ENCODE measurements at places on chromosomes 4 and X. TPM values are rescaled to one million over a fixed set of nuclear protein-coding genes. Genes with fewer than 3 reads are reported as not detected.

NPFFR2 gene
- not detected for total RNA-seq

DNA sequence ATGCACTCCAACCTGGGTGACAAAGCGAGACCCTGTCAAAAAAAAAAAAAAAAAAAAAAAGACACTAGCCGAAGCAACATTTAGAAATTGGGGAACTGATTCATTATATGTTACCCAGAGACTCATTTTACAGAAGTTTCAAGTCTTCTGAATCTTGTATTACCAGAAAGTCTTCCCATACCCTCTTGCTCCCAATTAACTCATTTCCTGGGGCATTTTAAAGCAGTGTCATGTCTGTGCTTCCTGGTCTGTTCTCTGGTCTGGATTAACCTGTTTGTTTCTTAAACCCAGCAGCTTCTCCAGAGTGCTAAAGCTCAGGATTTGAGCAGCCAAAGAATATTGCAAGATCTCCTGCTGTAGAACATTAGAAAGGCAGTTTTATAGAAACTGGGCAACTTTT, 43.7 kb downstream of the FRMPD3 start:
- ATAC-seq: peak; percentile 85

GRCh38 chrX:40154250-40154852, 56.6 kb upstream of the BCOR start:
- no peak for ATAC-seq

- ATAC-seq: no peak
These were observed 91.5 kb upstream of the NALF2 start for GRCh38 chrX:69412661-69413060.

DNA sequence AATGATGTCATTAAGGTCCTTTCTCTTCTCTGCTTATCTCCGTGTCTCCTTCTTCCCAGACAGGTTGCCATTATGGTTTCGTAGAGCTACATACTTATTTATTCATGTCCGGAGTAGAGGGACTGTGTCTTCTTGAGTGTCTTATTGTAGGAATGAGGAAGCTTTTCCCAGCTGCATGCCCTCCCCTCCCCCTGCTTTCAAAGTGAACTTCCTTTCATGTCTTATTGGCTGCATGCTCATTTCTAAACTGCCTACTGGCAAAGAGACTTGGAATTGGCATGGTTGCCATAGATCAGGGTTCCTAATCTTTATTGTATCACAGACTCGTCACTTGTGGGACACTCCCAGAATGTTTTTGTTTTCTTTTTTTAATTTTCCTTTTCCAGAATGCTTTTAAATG, 15.4 kb downstream of the VAMP7 start:
- no peak for ATAC-seq

PAGE5 gene
- not detected for total RNA-seq

UGT2A3 gene
- total RNA-seq: not detected

GRCh38 chr4:101211146-101211553, 136.2 kb downstream of the PPP3CA start:
- peak; percentile 42 for ATAC-seq

- peak; percentile 62 for ATAC-seq
These were observed 4.0 kb upstream of the GASK1B start for GRCh38 chr4:158176776-158177175.

IL3RA gene
- 1.2 TPM for total RNA-seq

F9 gene
- not detected for total RNA-seq

GLUD2 gene
- total RNA-seq: 0.52 TPM

DNA sequence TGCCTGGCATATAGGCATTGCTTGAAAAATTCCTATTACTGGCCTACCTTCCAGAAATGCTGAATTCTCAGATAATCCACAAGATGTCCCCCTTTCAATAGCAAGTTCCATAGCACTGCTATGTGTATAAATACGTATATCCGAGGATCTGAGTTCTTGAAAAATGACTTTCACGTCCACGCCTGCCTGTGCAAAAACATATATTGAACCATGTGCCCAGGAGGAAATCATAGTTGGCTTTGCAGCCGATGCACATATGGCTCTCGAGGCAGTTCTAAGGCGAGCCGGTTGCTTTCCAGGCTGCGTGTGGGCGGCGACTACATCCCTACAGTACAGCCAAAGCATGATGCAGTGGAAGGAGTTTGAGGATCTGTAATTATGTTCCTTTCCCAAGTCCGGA, 55.4 kb upstream of the ESX1 start:
- ATAC-seq: peak; percentile 49

DNA sequence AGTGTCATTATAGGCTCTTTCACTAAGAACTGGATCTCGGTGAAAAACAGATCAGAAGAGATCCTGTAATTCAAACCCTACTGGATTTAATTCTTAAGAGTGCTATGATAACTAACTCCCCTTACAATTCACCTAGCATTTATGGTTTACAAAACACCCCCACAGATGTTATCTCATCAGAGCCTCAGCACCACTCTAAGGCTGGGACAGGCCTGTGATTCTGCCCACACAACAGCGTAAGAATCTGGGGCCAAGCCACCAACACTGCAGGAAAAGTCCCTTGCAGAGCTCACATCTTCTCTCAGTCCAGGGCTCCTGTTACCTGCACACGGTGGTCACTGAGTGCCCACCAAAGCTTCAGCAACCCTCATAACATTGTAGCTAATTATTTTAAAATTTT, 8.9 kb downstream of the MFAP3L start:
- ATAC-seq: no peak

DNA sequence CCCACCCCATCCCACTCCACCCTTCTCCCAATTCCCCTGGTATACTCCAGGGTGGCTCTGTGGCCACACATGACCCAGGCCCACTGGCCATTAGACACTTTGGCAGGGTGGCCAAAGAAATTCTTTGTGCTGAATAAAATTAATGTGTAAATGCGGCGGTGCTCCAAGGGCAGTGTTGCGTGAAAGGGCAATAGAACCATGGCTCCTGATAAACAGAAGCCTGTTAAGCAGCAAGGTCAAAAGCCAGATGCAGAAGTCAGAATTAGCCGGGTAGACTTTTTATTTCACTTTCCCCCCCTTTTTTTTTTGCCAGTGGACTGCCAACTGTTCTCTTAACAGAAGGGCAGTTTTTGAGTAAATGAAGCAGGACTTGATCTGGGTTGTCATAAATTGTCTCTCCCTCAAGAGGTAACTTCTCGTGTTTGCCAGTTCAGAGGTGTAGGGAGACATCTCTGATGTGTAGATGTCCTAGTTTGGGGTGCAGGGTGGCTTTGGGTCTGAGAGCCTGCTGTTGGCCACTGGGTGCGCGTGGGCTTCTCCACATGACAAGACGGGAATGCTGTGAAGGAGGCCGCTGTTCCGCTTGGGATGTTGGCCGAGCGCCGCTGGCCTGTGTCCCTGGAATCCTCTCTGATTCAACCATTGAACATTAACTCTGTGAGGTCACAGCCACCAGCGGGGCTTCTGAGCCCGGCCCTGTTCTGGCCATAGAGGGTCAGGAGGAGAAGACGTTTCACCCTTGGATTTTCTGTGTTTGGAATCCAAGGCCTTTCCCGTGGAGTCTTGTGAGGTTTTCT, 139.5 kb downstream of the TBL1X start:
- no peak for ATAC-seq

DNA sequence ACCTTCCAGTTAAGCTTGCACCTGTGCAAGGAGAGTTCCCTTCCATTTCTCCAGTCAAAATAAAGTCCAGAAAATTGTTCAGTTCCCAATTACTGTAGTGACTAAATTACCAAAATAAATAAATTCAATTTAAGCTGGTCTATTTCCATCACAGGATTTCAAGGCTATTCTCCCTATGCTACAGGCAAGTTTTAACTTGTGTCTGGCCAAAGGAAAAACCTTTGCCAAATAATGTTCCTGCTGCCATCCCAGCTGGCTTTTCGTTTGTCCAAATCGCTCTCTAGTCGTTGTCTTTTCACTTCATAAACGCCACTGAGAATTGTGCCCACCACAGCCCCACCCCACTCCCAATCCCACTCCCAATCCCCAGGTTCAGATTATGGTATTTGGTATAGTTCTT, 2.4 kb downstream of the KCTD8 start:
- ATAC-seq: no peak

DNA sequence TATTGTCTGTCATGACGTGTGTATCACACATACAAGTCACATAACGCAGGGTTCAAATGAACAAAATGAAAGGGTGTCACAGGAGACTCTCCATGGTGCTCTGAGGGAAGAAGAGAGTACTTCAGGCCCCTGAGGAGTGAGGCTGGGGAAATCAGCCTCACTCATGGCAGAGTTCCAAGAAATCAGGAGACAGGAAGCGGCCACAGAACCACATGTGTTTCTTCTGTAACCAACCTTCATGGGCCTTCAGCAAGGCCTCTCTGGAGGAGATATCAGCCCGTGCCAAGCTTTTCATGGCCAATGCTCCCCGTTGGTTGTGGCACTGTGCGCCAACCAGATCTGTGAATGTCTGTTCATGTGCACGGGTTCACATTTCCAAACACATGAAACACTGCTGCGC, 76.0 kb downstream of the NAT8L start:
- no peak for ATAC-seq

DNA sequence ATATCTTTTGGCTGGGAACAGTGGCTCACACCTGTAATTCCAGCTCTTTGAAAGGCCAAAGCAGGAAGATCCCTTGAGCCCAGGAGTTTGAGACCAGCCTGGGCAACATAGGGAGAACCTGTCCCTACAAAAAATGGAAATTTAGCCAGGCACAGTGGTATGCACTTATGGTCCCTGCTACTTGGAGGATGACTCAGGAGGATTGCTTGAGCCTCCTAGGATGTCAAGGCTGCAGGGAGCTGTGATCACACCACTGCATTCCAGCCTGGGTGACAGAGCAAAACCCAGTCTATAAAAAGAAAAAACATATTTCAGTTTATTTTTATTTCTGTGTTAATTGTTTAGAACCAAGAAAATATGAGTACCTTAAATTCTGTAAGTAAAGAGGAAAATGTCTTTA, 123.7 kb downstream of the CBR4 start:
- no peak for ATAC-seq

GRCh38 chr4:175998782-175999181, 66.9 kb upstream of the WDR17 start:
- no peak for ATAC-seq

CRMP1 gene
- 1.8 TPM for total RNA-seq

GRCh38 chrX:52923781-52924241, 26.7 kb downstream of the FAM156B start:
- peak; percentile 50 for ATAC-seq

DNA sequence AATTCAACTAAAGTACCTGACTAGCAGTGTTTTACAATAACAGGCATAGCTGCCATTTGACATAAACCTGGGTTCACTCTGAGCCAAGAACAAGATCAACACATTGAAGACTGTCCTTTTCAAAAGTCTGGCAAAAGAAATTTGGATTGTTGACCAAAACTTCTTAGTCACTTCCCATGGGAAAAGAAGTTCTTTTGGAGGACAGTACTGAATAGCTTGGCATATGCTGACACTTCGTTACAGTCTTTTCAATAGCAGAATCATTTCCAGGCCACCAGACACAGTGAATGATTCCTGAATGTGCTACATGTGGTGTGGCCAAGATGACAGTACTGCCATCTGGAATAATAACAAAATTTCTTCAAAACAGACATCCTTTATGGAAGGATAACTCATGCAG, 560.3 kb downstream of the GRID2 start:
- ATAC-seq: no peak

- no peak for ATAC-seq
These were observed 20.8 kb upstream of the SLC10A4 start for GRCh38 chr4:48462363-48462762.

COX18 gene
- 11.0 TPM for total RNA-seq

CCDC120 gene
- total RNA-seq: 27.7 TPM

GRCh38 chr4:182647646-182648300, 269.4 kb downstream of the DCTD start:
- no peak for ATAC-seq

GRCh38 chrX:97597954-97598353, 714.2 kb downstream of the RPA4 start:
- ATAC-seq: no peak

FAM184B gene
- total RNA-seq: 0.16 TPM

DNA sequence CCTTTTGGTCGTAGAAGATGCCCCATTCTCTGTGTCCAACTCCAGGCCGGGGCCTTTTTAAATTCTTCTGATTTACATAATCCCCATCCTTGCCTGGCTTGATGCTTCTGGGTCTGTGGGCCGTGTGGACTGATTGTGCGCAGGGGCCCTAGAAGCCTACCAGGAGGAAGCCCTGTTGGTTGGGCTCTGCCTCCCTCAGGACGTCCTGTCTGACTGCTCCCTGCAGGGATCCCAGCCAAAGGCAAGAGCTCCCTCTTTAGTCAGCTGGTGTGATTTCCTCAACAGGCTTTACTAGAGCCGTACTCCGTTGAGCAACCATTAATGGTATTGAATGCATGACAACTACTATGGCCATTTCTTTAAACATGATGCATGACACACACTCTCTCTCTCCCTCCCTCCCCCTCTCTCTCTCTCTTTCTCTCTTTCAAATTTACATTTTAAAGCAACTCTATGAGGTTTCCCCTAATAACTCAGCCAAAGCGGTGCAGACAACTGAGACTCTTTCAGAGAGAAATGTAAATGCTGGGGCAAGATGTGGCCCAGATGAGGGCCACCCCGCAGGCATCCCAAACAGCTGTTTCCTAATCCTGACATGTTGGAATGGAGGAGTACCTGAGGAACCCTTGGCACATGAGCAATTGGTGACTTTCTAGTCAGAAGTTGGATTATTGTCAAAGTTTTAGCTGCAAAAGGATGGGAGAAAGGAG, 117.3 kb downstream of the DRD5 start:
- ATAC-seq: peak; percentile 83

FREM3 gene
- total RNA-seq: not detected

LONRF3 gene
- total RNA-seq: 0.16 TPM

DNA sequence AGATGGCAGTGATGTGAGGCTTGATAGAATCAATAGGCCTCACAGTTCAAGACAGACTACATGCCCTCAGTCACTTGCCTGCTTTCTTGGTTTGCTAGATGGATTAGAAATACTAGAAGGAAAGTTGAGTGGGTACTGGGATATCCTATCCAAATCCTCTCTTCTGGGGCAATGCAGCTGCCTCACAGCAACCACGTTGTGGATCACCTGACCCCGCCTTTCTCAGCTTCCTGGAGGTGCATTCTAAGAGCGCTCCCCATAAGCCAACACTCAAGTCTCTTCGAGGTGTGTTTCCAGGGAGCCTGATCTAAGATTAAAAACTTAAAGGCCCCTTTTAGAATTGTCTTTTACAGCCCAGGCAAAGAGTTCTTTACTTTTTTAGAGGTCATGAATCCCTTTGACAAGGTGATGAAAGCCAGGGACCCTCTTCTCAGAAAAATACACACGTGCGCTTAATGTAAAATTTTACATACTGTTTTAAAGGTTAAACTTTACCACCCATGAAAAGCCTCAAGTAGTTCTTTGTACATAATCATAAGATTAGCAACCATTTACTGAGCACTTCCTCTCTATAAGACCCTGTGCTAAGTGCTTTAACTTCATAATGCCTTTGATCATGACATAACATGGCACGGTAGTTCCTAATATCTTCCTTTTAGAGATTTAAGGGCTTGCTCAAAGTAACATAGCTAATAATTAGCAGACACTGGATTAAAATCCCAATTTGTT, 840 bp upstream of the RPL34 start:
- peak; percentile 3 for ATAC-seq
